CD4-positive, alpha-beta T cell treated with Interferon alpha-2 for 1 hour (primary cell): ENCODE measurements at places on chromosomes 12 and 14.

GRCh38 chr12:68587448-68587873 is 23.2 kb upstream of the RAP1B start:
- peak; percentile 30 for DNase-seq

GRCh38 chr12:75921622-75922289 is 109.8 kb downstream of the PHLDA1 start:
- no peak for DNase-seq

DNA sequence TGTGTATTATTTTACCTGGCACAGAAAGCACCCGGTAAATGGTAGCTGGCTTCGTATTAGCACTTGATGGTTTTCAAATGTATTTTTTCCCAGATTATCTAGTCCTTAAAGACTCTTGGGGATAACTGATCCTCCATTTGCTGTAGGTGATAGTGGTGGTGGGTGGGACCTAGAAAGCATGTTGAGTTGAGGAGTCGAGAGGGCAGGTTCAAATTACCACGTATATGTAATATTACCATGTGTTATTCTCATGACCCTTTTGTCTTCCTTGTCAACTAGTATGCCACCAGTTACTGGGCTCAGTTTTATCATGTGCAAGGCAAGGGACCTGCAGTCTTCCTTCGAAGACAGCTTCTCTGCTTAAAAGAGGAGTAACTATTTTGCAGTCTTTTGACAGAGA is 1.8 kb downstream of the GLRX5 start:
- no peak for DNase-seq

GRCh38 chr12:109881752-109882151 is 1.4 kb upstream of the GLTP start:
- DNase-seq = no peak

DNA sequence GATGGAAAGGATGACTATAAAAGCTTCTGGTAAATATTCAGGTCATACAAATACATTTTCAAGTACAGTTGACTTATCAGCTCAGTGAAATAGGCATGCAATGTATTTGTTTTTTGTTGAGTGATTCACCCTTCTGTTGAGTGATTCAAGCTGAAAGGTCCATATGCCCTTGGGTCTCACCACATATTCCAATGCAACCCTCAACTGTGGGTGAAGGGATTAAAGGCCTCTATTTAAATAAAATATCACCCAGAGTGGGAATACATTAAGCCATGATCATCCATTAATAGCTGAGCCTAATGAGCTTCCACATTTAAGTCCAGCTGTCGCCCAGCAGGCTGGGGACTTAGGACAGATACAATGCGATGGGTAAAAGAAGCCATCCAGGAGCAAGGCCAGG is 120.2 kb downstream of the CRACR2A start:
- no peak for DNase-seq
